ENCODE measurements at places on chromosomes 4 and X. TPM values are rescaled to one million over a fixed set of nuclear protein-coding genes. Genes with fewer than 3 reads are reported as not detected.

- no peak for DNase-seq
Measured at GRCh38 chr4:15031197-15031596, 28.9 kb downstream of the CPEB2 start.

Gene RBBP7
- 117 TPM for total RNA-seq

Gene TMPRSS11F
- not detected for total RNA-seq

Gene MAP9
- 9.3 TPM for total RNA-seq

DNA sequence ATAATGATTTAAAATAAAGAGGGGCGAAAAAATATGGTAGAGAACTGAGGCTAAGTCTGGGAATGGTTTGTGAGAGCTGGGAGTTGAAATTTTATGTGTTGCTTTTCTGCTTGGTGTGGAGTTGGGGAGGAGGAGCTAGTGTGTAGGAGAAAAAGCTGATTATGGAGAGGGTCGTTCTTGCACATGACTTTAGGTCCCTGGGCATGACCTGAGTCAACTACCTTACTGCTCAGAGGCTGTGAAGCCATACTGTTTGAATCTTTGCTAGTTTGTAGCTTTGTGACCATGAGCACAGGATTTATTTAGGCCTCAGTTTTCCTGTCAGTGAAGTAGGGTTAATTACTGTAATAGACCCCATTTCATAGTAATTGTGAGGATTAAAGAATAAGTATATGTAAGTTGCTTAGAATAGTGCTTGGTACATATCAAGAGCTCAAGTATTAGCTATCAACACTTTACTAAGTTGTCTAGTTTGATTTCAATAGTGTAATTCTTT, 78.6 kb downstream of the KDM6A start:
- no peak for DNase-seq

GRCh38 chr4:55348466-55348865, 2.4 kb downstream of the SRD5A3 start:
- DNase-seq = no peak

Gene AREG
- total RNA-seq = 7.8 TPM

- no peak for DNase-seq
Measured at GRCh38 chrX:12979026-12979607, 4.2 kb downstream of the TMSB4X start.

Measured in cardiac septum (tissue), 1 donor.